ENCODE measurements at places on chromosomes 1 and 21.

DNA sequence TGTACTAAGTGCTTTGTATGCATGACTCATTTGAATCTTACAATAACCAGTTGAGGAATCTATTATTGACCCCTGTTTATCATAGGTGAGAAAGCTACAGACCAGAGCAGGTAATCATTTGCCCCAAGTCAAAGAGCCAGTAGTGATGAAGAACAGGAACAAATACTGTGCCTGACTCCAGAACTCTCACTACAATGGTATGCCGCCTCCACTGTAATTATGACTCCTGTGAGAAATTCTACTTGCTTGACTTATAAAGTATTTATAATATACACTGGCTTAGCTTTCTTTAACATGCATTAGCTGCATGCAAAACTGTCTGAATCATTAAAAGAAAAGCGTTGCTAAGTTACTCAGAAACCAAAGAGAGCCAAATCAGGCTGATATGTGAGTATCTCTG is 92.6 kb downstream of the ZNF281 start:
- no peak overlapping the region for H3K27ac ChIP-seq
- no peak overlapping the region for H3K4me3 ChIP-seq
- peaks cover 67% of the 10 kb centered on the region for H3K4me1 ChIP-seq

- no peaks in the 10 kb centered on the region for H3K36me3 ChIP-seq
- no peak for DNase-seq
- no peak overlapping the region for H3K4me3 ChIP-seq
- no peaks in the 10 kb centered on the region for H3K4me1 ChIP-seq
Observed at GRCh38 chr1:112237983-112238545, 157.9 kb upstream of the CTTNBP2NL start.

DNA sequence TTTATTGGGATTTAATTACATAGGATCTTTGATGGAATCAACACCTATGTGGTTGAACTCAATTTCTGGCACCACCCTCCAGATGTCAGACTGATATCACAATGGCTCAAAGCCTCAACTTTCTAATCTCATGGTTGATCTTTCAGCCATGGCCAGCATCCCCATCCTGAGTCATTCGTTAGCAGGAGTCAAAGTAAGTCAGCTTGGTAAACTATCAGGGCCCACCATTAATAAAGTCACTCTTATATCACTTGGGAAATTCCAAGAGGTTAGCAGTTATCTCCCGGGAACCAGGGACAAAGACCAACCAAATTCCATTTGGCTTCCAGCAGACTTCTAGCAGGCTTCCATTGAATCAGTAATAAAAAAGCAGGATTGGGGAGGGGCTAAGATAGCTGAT is 50.7 kb upstream of the TNFSF4 start:
- H3K4me1 ChIP-seq = no peaks in the 10 kb centered on the region
- no peak overlapping the region for H3K4me3 ChIP-seq
- DNase-seq = no peak

DNA sequence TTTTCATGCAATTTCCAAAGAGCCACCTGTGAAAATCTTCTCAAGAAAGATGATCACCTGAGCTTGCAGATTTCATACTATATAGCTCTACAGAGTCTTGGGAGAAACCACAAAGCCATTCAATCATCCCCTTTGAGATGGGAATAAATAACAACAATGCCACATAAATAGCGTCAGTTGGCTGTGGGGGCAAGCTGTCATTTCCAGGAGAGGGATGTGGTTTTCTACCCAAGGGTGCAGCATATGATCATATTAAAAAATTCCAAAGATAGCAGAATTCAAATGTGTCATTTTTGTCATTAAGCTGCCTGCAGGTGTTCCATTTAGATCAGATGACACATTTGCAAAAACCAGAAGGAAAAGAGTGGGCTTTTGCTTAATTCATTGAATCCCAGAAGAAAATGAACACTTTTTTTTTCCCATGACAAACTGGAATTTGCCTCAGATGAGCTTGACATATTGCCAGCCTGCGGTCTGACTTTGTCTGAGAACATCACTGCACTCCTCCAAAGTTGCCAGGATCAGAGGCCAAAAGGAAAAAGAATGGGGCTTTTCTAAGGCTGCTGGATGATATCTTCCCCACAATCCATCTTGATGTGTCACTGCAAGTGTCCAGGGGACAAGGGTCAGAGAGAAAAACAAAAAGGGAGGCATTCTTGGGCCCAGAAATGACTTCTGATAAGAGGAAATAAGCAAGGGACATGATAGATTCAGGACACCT is 314.1 kb upstream of the USP25 start:
- peaks cover 46% of the 10 kb centered on the region for H3K4me1 ChIP-seq
- H3K27ac ChIP-seq = peak overlapping the region; percentile 82
- no peak for DNase-seq

- no peak for DNase-seq
- no peaks in the 10 kb centered on the region for H3K27me3 ChIP-seq
- no peak overlapping the region for H3K27ac ChIP-seq
- no peaks in the 10 kb centered on the region for H3K36me3 ChIP-seq
Observed at GRCh38 chr1:207115269-207115668, 11.2 kb downstream of the C4BPA start.

DNA sequence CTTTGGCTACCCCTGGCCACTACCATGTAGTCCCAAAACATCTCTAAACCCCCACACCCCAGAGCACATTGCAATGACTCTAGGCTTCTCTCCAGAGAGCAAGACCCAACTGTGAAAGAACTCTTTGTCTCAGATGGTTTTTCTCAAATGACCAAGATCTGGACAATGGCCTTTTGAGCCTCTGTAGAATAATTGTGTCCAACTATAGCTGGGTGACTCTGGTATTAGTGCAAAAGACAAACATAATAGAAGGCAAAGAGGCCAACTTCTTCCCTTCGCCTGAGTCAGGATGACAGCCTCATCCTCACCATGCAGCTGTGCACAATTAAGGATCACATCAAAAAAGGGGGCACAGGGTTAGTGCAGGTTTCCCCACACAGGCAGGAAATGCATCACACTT is 139.6 kb downstream of the BRINP2 start:
- peaks cover 40% of the 10 kb centered on the region for H3K4me1 ChIP-seq
- H3K4me3 ChIP-seq = no peak overlapping the region
- DNase-seq = no peak
- H3K36me3 ChIP-seq = no peaks in the 10 kb centered on the region

DNA sequence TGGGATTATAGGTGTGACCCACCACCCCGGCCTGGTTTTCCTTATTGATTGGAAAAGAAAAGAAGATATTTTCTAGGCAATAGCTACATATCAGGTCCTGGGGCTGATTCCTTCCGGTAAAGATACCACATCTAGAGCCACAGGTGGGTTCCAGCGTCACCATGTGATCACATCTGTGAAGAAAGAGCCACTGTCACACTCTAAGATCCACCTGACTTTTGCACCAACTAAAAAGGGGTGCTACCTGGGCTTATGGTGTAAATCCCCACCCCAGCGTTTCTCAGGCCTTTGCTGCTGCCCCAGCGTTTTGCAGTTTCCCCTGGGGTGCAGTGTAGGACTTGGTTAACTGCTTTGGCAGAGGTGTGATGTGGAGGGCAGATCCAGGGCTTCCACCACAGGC is 22.3 kb upstream of the PDE9A start:
- no peak overlapping the region for H3K4me3 ChIP-seq
- no peak for DNase-seq
- no peak overlapping the region for H3K27ac ChIP-seq
- no peaks in the 10 kb centered on the region for H3K36me3 ChIP-seq
- peaks cover 7% of the 10 kb centered on the region for H3K27me3 ChIP-seq
